ENCODE measurements at places on chromosomes 1 and 21.

- DNase-seq, result no peak
These were observed 99.4 kb downstream of the FAF1 start for GRCh38 chr1:50860702-50861101.

DNA sequence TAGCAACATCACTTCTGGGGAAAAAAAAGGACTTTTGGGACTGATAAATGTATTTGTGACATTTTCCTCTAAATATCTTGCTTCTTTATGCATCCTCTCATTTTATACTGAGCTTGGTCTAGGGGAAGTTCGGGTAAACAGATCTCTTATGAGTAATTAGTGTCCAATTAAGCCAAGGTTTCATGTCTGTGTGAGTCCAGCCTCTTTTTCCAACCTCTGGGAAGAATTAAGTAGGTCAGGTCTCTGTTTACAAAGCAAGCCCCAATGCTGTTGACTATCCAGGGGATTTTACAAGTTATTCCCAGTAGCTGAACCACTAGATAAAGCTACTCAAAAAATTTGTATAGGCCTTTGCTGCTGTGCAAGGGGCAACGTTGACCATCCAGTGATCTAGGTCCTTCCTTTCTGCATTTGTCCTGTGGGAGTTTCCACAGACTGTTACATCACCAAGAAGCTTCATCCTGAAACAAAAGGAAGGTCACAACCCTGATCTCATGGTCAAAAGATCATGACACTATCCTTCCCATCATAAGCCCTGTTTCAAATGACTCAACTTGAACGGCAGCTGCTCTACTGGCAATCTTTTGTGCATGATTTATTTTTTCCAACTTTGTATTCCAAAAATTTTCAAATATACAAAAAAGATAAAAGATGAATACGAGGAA lies 74.3 kb downstream of the ETS2 start:
- no peak for DNase-seq

- no peak for DNase-seq
These were observed 11.8 kb upstream of the SDHB start for GRCh38 chr1:17065666-17066065.

DNA sequence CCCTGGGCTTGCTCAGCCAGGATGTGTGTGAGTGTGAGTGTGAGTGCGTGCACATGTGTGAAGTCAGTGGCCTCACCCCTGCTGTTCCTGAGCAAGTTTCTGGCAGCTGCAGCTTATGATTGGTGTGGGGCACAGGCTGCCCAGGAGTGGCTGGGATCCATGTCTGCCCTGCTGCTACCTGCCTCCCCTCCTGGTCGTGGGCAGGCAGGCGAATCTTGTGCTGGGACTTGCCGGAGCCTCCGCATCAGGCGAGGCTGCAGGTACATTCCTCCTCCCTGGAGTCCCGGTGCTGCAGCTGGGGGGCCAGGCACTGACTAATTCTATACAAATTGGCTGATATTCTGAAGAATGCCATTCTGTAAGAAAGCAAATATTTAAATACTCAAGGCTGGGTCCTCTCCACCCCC lies 85.6 kb upstream of the WNT4 start:
- DNase-seq, result no peak

GRCh38 chr1:228288536-228289238 lies 80.8 kb downstream of the OBSCN start:
- no peak for DNase-seq
